ENCODE measurements at places on chromosomes 12 and 14.

DNA sequence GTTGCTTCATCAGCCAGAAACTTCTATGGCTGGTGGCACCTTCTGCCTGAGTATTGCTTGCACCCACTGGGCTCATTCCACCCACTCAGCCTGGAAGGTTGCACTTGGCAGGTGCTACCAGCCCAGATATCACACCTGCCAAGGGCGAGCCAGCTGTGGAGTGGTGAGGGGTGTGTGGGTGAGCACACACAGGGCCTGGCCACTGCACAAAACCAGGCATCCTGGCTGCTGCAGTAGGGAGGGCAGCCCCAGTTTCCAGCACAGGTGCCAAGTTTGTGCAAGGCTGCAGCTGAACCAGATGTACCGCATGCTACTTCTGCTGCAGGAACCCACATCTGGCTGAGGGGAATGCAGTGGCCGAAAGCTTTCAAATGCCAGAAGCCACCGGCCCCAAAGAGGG lies 1147.8 kb downstream of the FSCB start:
- DNase-seq: no peak

- DNase-seq: no peak
These were observed 17.2 kb downstream of the ADGRD1 start for GRCh38 chr12:130970908-130971233.

GRCh38 chr12:104046306-104046705 lies 3.7 kb downstream of the GLT8D2 start:
- DNase-seq: no peak

DNA sequence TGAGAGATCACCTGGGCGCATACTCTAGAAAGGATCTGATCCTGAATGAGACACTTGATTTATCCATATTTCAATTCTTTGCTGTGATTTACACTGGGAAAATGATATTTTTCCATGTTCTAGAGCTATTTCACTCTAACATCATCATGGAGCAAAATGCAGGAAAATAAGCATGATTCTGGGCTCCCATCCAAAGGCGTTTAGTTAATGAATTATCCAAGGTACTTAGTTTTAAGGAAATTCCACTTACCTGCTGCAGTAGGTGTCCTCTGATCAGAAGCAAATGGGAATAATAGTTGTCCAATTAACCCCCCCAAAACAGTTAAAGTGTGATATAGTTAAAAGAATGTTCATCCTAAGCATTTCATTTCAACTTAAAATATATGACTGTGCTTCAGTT lies 204.5 kb upstream of the PRKD1 start:
- no peak for DNase-seq

DNA sequence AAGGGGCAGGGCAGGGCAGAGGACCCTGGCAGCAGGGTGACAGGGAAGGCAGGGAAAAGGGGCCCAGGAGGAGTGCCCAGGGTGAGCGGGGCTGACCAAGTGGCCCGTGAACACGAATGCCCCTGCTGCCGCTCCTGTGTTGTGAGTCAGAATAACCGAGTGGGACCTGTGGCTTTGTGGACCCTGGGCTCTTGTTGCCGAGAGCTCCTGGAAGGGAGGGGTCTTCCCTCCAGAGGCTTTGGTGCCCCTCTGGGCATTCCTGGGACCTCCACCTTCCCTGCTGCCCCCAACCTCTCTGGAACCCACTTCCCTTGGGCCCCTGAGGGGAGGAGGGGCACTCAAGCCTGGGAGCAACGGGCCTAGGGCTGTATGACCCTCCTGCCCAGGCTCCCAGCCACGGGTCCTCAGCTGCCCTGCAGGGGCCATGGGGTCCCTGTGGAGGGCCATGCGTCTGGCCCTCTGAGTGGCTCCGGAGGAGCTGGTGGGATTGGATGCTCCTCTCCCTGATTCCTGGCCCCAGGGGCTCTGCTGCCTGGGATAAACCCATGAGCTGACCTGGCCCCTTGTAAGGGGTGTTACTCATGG lies 319.4 kb downstream of the TMEM121 start:
- no peak for DNase-seq

DNA sequence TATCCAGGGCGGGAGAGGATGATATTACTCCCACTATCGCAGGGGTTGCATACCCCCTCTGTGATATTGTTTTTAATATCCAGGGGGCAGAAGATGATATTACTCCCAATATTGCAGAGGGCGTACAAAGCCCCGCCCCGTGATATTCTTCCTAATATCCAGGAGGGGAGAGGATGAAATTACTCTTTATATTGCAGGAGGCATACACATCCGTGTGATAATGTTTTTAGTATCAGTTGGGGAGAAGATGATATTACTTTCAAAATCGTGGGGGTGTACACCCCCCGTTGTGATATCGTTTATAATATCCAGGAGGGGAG lies 52.9 kb upstream of the OXA1L start:
- DNase-seq: no peak

- no peak for DNase-seq
These were observed 74.1 kb upstream of the SLC38A2 start for GRCh38 chr12:46446645-46447044.

GRCh38 chr12:111201036-111201435 lies 167.9 kb downstream of the PHETA1 start:
- DNase-seq: no peak

- DNase-seq: no peak
These were observed 396.2 kb downstream of the NUAK1 start for GRCh38 chr12:105742567-105742874.

DNA sequence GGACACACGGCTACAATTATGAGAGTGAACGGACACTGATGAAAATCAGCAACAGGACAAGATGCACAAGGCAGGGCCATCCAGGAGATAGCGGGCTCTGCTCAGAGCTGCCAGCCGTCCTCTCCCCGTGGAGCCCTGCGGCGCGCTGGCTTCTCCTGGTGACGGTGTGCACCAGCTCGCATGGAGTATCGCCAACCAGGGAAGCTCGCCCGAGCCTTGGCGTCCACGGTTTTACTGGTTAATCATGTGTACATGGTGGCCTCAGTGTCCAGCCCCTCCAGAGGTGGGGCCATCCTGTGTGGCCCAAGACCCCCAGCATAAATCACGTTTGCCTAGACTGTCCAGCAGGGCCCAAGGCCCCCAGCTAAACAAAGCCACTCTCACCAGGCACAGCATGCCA lies 31.2 kb upstream of the DYNC1H1 start:
- no peak for DNase-seq

GRCh38 chr12:19085090-19085489 lies 44.4 kb upstream of the PLEKHA5 start:
- DNase-seq: no peak

DNA sequence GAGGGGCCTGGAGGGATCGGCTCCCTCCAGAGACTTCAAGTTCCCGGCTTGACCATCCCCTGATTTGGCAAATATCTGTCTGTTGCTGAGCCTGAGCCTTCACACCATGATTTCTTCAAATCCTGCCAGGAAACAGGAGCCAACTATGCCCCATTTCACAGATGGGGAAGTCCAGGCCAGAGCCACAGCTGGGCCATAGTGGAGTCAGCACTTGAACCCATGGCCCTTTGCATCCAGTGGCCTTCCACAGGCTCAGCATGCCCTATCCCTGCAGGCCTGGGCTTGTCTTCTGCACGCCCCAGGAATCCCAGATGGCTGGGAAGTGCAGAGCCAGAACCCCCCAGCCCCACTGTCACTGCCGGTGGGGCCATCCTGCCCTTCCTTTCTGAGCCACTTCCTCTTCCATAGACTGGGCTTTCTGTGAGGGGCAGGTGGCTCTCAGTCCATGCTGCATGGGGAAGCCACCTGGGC lies 44.9 kb downstream of the CYP46A1 start:
- no peak for DNase-seq

DNA sequence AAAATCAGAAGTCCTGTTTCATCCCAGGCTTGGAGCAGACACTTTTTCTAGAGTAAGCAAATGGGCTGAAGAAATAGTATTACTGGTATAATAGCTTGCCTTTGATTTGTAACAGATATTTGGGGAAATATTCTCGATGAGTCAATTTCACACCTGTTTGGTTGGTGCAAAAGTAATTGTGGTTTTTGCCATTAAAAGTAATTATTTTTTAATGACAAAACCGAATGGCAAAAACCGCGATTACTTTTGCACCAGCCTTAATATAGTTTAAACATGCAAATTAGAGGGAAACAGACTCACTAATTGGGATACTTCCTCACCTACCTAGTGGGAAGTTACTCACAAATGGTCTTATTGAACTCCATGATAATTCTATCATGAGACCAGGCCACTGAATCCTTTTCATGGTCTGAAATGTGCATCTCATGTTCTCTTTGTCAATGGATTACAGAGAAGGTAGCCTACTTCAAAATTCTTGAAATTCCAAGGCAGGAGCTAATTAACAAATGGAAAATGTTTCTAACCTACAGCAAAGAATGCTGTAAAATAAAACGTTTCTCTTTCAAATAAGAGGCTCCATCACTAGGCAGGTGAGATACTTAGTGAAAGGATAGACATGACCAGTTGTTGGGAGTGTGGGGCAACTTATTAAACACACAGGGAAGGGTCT lies 391.3 kb downstream of the EMP1 start:
- DNase-seq: no peak

DNA sequence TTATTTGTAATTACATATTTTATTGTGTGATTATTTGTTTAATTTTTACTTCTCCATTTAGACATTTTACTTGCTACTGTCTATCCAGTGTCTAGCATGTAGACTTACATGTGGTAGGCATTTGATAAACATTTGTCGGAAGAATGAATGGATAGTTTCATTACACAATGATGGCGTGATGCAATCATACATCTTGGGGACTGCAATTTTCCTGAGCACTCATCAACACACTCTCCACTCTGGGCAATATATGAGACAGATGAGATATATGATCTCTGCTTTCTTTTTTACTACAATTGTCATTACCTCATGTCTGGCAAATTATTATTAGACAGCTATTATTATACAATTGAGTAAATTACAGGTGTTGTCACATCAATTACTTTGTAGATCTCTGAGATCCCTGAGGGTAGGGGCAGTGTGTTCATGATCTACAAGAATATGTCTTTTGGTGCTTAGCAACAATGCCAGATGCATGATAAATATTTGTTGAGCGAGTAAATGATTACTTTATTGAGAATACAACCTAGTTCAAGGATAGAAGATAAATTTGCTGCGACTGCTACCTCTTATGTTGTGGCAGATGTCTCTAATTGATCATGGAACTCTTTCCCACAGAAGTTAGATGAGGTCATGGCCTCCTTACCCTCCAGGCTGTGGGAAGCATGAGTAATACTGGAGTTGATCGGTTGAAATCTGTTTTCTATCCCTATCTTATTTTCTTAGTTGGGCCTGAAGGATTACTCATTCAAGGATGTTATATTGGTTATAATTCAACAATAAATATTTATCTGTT lies 416.0 kb downstream of the LRIG3 start:
- DNase-seq: peak; percentile 52

GRCh38 chr12:68611806-68612160 lies 1.1 kb downstream of the RAP1B start:
- no peak for DNase-seq

- DNase-seq: no peak
These were observed 24.0 kb downstream of the CCDC85C start for GRCh38 chr14:99579903-99580571.

GRCh38 chr12:105292705-105293104 lies 37.8 kb upstream of the C12orf75 start:
- no peak for DNase-seq

DNA sequence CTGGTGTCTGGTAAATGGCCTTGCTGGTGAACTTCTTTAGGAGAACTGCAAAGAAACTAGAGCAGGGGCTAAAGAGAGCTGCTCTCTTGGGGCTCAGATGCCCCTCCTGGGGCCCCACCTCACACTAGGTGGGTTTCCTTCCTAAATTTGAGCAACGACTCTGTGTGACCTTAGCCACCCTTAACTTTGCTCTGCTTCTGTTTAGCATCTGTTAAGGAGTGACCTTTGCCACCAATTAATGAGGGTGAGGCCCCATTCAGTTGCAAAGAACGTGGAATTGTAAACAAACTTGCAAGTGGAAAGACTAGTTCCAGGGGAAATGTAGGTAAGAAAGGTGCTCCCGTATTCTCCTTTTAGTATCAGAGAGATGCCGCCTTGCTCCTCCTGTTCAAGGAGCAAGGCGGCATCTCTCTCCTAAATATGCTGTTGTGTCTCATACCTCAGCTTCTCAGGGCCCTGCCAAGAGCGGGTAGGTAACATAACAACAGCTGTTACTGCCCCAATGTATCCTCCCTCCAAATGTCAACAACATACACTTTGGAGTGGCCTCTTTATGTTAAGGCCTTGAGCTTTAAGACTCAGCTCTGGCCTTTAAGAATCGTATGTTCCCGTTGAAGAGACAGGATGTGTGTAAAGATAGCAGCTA lies 77.6 kb upstream of the FUT8 start:
- DNase-seq: no peak

DNA sequence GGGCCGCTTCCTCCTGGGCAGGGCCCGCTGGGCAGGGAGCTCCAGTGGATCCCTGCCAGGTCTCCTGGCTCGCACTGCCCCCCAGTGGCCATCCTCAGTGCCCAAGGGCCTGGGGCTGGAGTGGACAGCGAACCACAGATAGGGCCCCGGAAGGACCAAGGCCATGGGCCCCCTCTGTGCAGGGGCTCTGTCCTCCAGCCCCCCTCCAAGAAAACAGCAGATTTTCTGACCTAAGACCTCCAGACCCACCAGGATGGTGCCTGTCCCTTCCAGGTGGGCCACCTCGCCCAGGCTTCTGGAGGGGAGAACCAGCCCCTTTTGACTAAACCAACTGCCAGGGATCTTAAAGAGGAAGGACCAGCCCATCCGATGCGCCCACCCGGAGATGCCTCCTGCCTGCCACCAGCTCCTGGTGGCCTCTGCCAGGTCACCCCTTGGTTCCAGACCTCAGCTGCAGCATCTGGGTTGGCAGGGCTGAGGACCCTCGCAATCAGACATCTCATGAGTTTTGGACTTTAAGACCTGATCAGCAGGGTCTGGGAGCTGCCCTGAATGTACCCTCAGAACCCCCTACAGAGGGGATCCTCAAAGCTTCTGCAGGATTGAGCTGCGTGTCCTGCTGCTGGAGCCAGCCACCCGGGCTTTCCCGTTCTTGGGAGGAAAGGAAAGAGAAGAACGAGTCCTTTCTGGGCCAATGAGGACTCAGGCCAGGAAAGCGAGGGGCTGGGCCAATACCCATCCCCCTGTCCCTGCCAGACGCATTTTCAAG lies 325.8 kb upstream of the DIO3 start:
- no peak for DNase-seq

- no peak for DNase-seq
These were observed 159.3 kb upstream of the FOXN3 start for GRCh38 chr14:89576145-89576927.

DNA sequence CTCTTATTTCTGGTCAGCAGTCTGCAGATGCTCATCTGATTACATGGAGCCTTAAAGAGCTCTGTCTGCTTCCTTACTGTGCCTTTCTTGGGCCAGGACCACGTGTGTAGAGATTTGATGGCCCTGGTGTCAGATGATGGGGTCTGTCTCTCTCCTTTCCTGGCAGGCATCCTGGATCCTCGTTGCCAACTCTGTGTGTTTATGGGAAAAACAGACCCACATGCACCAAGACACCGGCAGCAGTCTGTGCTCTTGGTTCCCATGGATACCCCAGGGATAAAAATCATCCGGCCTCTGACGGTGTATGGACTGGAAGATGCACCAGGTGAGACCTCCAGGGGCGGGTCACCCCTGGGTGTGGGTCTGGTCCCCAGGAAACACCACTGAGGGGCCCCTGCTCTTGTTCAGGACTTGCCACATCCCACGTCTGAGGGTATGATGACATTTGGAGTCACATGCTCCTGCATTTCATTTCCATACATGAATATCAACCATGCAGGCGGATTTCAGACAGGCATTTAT lies 18.5 kb upstream of the ALDH2 start:
- no peak for DNase-seq
